Stimulated activated CD4-positive, alpha-beta T cell treated with anti-CD3 and anti-CD28 coated beads, Interleukin-15, amount 100 ng/mL, for 1 hour (primary cell): ENCODE measurements at places on chromosomes 3 and 15.

- DNase-seq: no peak
These were observed 135.2 kb downstream of the RYR3 start for GRCh38 chr15:33445984-33446383.

GRCh38 chr15:40600956-40601355, 6.9 kb downstream of the KNL1 start:
- no peak for DNase-seq

DNA sequence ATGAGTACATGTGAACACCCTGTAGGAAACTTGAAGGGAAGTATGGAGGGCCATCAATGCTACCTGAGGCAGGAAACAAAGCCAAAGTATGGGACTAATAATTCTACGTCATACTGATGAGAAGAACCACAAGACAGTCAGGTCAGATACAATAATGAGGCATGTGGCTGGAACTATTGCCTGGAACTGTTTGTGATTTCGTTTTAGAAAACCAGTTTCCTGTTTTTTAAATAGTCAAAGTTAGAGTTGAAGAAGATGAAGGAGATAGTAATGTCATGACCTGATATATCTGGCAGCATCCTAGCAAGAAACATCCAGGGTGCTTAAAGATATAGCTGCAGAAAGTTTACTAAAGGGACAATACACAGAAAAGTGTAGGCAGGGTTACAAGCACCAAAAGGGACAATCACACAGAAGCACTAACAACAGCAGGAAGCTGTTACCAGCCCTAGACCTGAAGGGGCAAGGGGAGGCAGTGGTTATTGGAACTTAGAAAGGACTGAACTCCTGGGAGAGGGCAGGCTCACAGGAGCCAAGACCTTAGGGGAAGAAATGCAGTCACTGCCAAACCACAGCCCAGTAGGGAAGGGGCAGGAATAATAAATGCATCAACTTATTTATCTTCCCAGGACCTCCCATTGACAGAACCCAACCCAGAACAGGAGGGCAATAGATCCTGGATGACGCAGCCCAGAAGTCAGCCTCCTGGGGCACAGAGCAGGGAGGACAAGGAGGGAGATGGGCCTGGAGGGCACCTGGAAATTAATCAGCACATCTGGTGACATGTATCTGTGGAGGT, 302.1 kb upstream of the STT3B start:
- DNase-seq: no peak

DNA sequence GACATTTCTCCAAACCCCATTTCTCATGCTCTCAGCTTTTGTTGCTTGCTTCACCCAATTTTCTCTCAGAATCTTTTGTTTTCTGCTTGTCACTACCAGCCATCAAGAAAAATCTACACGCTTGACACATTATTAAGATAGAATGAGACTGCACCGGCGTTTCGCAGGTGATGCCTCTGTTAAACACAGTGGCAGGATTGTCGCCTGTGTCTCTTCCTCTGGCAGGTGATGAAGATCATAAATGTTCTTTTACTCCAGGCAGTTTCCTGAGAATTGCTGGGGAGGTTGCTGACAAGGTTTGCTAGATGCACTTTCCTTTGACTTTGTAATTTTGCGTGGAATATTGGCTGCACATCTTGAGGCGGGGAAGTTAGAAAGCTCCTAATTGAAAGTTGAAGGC, 75.4 kb downstream of the IL1RAP start:
- no peak for DNase-seq

- DNase-seq: no peak
These were observed 21.1 kb downstream of the CMSS1 start for GRCh38 chr3:99838755-99839154.

DNA sequence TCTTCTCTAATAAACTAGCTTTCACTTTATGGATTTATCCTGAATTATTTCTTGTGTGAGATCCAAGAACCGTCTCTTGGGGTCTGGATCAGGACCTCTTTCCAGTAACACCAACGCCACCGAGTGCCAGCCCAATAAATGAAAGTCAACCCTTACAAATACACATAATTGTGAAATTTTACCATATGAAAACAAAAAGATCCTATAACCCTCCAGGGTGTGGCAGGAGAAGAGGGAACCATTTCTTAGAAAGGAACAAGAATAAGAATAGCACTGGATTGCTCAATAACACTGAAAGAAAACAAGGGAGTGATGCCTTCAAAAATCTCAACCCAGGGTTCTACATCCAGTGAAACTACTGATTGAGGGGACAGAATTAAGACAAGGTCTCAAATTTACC, 51.6 kb upstream of the ACKR4 start:
- no peak for DNase-seq

GRCh38 chr3:13060341-13060910, 12.8 kb downstream of the IQSEC1 start:
- no peak for DNase-seq

GRCh38 chr15:69914960-69915359, 182.8 kb downstream of the TLE3 start:
- DNase-seq: no peak

DNA sequence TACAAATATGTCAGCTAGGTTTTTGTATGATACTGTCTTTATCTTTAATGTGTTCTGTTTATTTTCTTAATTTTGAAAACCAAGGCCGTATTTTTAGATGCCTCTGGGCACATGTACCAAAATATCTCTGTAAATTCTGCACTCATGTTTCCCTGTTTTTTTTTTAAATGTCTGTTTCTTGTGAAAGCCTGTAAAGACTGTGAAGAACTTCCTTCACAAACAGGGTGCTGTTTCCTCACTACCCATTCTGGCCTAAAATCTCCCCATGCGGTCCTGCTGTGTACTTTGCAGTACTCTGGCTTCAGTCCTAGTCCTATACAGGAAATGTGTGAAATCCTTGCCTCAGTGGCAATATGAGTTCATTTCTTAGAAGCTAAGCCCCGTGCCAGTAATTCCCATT, 133.4 kb upstream of the ZBTB20 start:
- DNase-seq: no peak

DNA sequence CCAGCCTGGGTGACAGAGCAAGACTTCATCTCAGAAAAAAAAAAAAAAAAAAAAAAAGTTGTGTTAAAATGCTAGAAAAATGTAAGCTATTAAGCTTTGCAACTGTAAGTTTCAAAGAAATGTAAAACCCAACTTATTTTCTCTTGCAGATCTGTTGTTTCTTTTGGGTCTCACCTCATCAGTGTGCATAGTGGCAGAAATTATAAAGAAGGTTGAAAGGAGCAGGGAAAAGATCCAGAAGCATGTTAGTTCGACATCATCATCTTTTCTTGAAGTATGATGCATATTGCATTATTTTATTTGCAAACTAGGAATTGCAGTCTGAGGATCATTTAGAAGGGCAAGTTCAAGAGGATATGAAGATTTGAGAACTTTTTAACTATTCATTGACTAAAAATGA, 25.6 kb downstream of the ASTE1 start:
- DNase-seq: no peak

GRCh38 chr3:154121701-154122551, 736 bp downstream of the ARHGEF26 start:
- peak; percentile 2 for DNase-seq

DNA sequence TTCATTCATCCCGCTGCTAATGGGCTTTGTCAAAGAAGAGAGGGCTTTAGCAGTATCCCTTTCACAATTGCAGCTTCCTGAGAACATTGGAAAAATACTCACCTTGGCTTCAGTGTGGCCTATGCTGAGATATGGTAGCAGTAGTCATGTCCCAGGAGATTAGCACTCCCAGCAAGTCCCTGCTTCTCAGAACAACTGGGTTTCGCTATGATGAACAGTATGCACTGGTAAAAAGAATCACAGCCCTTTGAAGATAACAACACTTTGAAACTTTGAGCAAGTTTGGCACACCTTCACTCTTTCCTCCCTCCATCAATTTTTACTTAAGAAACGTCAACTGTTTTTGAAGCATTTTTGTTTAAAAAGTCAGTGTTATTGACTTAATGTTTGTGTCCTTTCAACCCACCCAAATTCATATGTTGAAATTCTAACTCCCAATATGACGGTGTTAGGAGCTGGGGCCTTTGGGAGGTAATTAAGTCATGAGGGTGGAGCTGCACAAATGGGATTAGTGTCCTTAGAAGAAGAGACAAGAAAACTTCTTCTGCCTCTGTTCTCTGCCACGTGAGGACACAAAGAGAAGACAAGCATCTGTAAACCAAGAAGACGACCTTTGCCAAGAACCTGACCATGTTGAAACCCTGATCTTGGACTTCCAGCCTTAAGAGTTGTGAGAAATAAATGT, 17.8 kb upstream of the PLSCR4 start:
- DNase-seq: no peak

- DNase-seq: no peak
These were observed 147.0 kb upstream of the POU1F1 start for GRCh38 chr3:87423336-87423735.
